ENCODE measurements at places on chromosomes 12 and 14.
A peak's percentile ranks its signal among the peaks of the same experiment; 100 is the strongest.

DNA sequence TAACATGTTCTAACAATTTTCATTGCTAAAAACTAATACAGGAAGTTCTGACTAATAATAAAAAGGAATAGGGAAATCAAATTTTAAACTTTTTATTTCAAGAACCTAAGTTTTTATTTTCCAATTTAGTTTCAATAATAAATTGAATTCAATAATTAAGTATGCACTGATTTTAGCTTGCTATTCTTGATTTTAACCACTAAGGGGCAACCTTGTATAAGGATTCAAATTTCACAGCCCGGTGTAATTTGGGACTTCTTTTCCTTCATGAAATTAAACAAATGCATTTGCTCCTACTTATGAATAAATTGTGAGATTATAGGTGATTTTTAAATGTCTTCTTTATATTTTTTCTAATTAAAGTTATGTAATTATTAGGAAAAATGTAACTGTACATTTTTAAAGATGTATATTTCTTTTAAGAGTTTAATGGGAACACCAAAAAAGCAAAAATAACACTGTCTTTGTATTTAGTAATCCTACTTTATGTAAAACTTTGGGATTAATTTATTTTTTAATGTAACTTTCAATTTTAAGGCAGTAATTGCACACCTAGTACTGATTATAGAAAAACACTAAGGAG, 241.4 kb upstream of the PDZRN4 start:
- peak; percentile 75 for DNase-seq

DNA sequence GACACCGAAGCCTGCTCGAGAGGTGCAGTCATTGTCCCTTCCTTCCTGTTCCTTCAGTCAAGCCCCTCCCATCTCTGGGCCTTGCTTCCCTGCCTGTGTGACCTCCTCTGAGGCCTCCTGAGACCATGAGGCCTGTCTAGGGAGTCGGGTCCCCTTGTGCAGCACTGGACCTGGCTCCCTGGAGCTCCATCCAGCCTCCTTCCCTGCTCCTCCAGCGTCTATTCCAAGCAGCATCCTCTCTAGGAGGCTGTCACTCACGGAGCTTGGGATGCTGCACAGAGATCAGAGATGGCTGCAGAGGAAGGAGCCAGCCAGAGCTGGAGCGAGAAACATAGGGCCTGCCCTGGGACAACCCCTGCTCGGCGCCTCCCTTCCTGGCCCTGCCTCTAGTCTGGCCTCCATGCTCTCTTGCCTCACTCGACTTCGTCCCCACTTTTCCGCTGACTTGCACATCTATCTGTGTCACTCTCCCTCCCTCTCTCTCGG, 142.7 kb downstream of the BCL11B start:
- DNase-seq, result no peak

- no peak for DNase-seq
These were observed 162.8 kb upstream of the TBX3 start for GRCh38 chr12:114846771-114847170.

GRCh38 chr12:77070382-77070781, 5.0 kb upstream of the E2F7 start:
- DNase-seq, result no peak

All from adipocyte (in vitro differentiated cells).